ENCODE measurements at places on chromosomes 12 and 14. TPM values are rescaled to one million over a fixed set of nuclear protein-coding genes. Genes with fewer than 3 reads are reported as not detected.

LBHD2 gene
- 0.22 TPM for total RNA-seq

AQP2 gene
- total RNA-seq: not detected

STAC3 gene
- total RNA-seq: 0.54 TPM

SLC17A8 gene
- total RNA-seq: not detected

KRT71 gene
- not detected for total RNA-seq

ABCC9 gene
- 0.02 TPM for total RNA-seq

LRP1-AS gene
- total RNA-seq: not detected

BDKRB1 gene
- total RNA-seq: 0.66 TPM

DIO2 gene
- 1.8 TPM for total RNA-seq

CDH24 gene
- total RNA-seq: 2.1 TPM

ZDHHC22 gene
- 0.20 TPM for total RNA-seq

SYNJ2BP gene
- total RNA-seq: 11.3 TPM

SPTB gene
- total RNA-seq: 1.7 TPM

PITPNM2 gene
- 22.9 TPM for total RNA-seq

SLC25A47 gene
- not detected for total RNA-seq

ERP27 gene
- not detected for total RNA-seq

FGF6 gene
- total RNA-seq: not detected

ESR2 gene
- total RNA-seq: 0.07 TPM

SERPINA9 gene
- not detected for total RNA-seq

FGD6 gene
- 16.0 TPM for total RNA-seq

BIN2 gene
- 0.20 TPM for total RNA-seq

TPPP2 gene
- total RNA-seq: not detected

HECTD4 gene
- 13.0 TPM for total RNA-seq

MYBPC1 gene
- not detected for total RNA-seq

NYNRIN gene
- 0.49 TPM for total RNA-seq

KRT86 gene
- 27.0 TPM for total RNA-seq

NKX2-1 gene
- total RNA-seq: not detected

EIF2S3B gene
- total RNA-seq: 0.66 TPM

RFLNA gene
- total RNA-seq: 0.24 TPM

SLC25A21 gene
- 0.53 TPM for total RNA-seq

SOX5 gene
- total RNA-seq: not detected

HOXC4 gene
- total RNA-seq: 2.4 TPM

Data from A549 treated with dexamethasone at 1 μM for 4 hours (cell line).